Nephron progenitor cell (in vitro differentiated cells): ENCODE measurements at places on chromosomes 4 and X.
A peak's percentile ranks its signal among the peaks of the same experiment; 100 is the strongest.

GRCh38 chr4:9999956-10000561 lies 21.2 kb downstream of the SLC2A9 start:
- H3K36me3 ChIP-seq = no peaks in the 10 kb centered on the region
- H3K27ac ChIP-seq = no peak overlapping the region
- H3K27me3 ChIP-seq = peaks cover 10% of the 10 kb centered on the region

- no peak overlapping the region for H3K4me3 ChIP-seq
- H3K36me3 ChIP-seq = peaks cover 70% of the 10 kb centered on the region
- H3K27ac ChIP-seq = no peak overlapping the region
Observed at GRCh38 chr4:86641516-86642090, 47.5 kb downstream of the PTPN13 start.

DNA sequence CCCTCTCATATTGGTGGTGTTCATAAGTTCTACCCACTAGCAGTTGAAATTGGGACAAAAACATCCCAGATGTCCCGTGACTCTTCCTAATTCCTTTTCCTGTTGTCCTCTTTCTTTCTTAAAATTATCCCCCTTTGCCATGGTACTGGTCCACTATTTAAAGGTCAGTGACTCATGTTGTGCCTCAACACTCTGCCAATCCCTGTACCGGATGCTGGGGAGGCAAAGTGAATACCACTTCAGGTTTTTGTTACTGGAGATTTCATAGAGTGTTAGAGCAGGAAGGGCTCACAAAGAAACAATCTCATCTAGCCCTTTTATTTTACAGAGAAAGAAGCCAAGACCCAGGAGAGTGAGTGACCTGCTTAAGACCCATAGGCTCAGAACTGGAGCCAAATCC lies 24.6 kb downstream of the SEPTIN11 start:
- no peak overlapping the region for H3K4me3 ChIP-seq
- H3K36me3 ChIP-seq = peaks cover 69% of the 10 kb centered on the region
- no peaks in the 10 kb centered on the region for H3K27me3 ChIP-seq
- H3K4me1 ChIP-seq = peaks cover 82% of the 10 kb centered on the region
- no peak for DNase-seq

- H3K27me3 ChIP-seq = peaks cover 4% of the 10 kb centered on the region
- peaks cover 40% of the 10 kb centered on the region for H3K36me3 ChIP-seq
- H3K4me3 ChIP-seq = peak overlapping the region; percentile 61
- H3K27ac ChIP-seq = peak overlapping the region; percentile 97
- peaks cover 32% of the 10 kb centered on the region for H3K4me1 ChIP-seq
Observed at GRCh38 chr4:39353478-39354253, 12.5 kb downstream of the RFC1 start.

GRCh38 chr4:40550948-40551462 lies 78.7 kb downstream of the RBM47 start:
- no peaks in the 10 kb centered on the region for H3K36me3 ChIP-seq
- DNase-seq = no peak
- no peak overlapping the region for H3K27ac ChIP-seq
- H3K27me3 ChIP-seq = no peaks in the 10 kb centered on the region
